LHCN-M2 (cell line): ENCODE measurements at places on chromosomes 7 and 10.
A peak's percentile ranks its signal among the peaks of the same experiment; 100 is the strongest.

GRCh38 chr10:102675666-102676533 is 31.6 kb downstream of the TRIM8 start:
- DNase-seq = peak; percentile 86

DNA sequence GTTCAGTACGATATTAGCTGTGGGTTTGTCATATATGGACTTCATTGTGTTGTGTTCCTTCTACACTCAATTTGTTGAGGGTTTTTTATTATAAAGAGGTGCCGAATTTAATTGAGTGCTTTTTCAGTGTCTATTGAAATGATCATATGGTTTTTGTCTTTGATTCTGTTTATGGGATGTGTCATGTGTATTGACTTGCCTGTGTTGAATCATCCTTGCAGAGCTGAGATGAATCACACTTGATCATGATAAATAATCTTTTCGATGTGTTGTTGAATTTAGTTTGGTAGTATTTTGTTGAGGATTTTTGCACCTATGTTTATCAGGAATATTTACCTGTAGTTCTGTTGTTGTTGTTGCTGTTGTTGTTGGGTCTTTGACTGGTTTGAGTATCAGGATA is 39.8 kb downstream of the ATOH7 start:
- peak; percentile 30 for DNase-seq

DNA sequence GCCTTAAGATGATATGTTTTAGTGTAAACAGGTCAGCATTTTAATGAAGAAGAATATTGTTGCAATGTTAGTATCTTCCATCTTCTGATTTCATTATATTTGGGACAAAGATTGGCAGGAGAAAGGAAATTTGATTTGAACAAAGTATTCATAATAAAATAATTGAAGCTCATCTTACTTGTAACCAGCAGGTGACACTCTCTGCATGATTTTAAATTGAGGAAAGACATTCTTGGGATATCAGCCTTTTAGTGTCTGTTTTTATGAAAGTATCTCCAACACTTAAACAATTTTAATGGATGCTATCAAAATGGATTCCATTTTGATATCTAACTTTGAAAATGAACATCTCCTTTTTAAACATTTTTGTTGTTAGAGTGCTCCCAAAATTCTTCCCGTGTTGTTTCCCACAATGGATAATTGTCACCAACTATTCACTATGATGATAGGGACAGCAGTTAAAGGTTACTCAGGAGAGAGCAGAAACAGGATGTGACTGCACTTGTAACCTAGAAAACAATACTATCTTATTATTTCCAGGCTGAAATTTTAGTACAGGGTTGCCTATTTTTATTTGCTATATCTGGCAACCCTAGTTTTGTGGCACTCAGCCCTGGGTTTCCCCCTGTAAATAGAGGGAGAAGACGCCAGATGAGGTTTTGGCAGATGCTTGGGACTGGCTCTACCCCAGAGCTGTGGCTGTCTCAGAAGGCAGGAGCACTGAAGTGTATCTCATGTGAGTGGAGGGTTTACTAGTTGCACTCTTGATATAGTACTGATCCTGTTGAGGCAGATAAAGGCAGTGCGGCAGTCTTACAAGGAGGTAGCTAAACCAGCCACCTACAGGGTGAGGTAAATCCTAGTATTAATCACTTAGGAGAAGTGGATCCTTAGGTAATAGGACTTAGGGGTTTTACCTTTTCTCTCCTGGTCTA is 31.0 kb upstream of the ABCB4 start:
- DNase-seq = peak; percentile 15

GRCh38 chr10:49594594-49594993 is 15.5 kb upstream of the SLC18A3 start:
- peak; percentile 51 for DNase-seq

DNA sequence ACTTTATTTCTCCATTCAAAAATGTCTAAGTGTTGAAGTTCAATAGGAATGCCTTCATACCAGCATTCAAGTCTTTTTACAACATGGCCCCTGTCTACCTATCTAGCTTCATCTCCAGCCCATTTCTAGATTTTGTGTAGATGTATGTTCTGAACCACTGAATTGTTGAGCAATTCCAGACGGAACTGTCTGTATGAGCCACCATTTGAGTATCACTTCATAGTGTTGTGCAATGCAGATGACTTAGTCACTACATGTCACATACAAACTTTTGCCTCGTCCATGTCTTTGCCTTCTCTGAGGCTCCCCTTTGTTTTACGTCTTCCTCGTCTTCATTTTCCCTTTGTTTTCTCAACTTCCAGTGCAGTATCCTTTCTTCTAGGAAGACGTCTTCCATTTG is 118.1 kb downstream of the INHBA start:
- DNase-seq = peak; percentile 24

GRCh38 chr10:84201244-84201606 is 6.9 kb downstream of the CDHR1 start:
- no peak for DNase-seq
